ENCODE measurements at places on chromosomes 1 and 21.
A peak's percentile ranks its signal among the peaks of the same experiment; 100 is the strongest.

DNA sequence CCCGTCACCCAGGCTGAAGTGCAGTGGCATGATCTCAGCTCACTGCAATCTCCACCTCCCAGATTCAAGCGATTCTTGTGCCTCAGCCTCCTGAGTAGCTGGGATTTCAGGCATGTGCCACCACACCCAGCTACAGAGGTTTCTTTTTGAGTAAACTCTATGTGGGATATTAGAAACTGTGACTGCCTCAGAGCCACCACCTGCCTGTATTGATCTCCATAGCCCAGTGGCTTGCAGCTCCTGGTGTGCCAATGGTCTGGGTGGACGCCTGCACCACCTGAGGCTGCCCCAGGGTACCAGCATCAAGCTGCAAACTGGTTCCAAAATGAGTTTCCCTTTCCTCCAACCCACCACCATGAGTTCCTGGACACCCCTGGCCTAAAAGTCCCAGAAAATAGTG lies 89.7 kb upstream of the SLC44A3 start:
- DNase-seq = no peak

- no peak for DNase-seq
Measured at GRCh38 chr1:182146286-182146685, 84.8 kb upstream of the ZNF648 start.

- DNase-seq = no peak
Measured at GRCh38 chr1:88946861-88947260, 45.6 kb downstream of the KYAT3 start.

DNA sequence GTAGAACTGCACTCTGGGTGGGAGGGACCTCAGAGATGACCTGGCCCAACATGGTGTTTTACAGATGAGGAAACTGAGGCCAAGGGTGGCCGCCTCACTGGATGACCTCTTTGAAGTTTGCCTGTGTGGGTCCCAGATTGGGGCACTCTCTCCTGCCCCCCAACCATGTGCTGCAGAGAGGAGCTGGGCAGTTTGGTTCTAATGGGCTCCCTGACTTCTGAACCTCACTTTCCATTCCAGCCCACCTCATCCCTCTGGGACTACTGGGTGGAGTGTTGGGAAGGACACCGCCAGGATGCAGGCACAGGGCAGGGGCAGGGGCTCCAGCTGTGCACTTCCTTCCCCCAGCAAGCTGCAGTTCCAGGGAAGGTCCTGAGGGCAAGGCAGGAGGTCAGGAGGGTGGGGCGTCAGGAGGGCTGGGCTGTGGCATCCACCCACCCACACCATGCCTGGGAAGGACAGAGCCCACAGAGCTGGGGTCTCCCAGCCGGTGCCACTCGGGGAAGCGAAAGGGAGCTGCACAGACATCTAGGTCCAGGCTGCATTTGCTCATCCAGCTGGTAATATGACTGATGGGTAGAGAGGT lies 10.3 kb upstream of the EPS8L3 start:
- no peak for DNase-seq

DNA sequence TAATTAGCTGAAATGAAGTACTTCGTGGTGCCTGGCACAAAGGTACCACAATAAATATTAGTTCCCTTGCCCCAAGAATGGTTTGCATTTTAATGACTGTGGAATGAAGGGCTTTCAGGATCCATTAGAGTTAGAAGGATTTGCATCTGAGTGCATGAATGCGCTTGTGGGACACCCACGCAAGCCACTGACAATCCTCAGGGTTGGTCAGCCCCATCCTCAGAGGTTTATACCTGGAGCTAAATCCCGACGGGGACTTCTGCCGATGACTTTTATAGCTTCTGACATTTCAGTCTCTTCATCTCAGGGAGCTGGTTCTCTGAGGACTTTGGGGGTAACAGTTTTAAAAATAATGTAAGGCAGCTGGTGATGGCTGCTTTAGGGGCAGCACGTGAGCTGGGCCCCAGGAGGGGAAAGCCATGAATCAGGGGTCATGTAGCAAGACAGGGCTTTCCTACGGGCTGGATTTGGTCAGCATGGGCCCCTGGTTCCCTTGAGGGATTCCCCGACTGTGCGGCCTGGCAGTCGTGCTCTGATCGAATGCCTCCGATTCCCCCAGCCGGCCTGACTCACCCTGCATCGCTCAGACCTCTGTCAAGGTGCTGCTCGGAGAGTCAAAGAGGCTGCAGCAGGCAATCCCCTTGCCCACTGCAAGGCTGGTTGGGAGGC lies 20.8 kb upstream of the IL10 start:
- no peak for DNase-seq

- no peak for DNase-seq
Measured at GRCh38 chr1:167003711-167004110, 14.6 kb downstream of the MAEL start.

GRCh38 chr1:3313576-3313950 lies 140.9 kb upstream of the ARHGEF16 start:
- peak; percentile 81 for DNase-seq

DNA sequence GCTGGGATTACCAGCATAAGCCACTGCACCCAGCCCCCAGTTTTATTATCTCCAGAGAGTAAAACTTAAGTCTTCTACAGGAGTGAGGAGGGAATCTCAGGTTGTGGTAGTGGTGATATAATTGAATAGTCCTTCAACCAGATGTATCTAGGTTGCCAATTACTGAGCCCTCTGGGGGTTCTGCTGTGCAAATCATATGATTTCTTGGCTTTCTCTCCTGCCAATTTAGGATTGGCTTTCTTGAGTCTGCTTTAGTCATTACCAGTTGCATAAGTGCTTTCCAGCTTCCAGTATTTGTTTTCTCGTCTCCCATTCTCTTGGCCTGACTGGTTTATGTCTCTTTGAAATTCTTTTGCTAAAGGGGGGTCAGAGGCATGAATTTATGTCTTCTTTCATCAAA lies 11.1 kb downstream of the CPT2 start:
- DNase-seq = no peak

Data from amniotic epithelial cell (primary cell).